Activated naive CD8-positive, alpha-beta T cell treated with anti-CD3 and anti-CD28 coated beads, Interleukin-2, amount 10 ng/mL, durations not matched to agents 7 days and 5 days (primary cell): ENCODE measurements at places on chromosomes 3 and 15. TPM values are rescaled to one million over a fixed set of nuclear protein-coding genes. Genes with fewer than 3 reads are reported as not detected.

DNA sequence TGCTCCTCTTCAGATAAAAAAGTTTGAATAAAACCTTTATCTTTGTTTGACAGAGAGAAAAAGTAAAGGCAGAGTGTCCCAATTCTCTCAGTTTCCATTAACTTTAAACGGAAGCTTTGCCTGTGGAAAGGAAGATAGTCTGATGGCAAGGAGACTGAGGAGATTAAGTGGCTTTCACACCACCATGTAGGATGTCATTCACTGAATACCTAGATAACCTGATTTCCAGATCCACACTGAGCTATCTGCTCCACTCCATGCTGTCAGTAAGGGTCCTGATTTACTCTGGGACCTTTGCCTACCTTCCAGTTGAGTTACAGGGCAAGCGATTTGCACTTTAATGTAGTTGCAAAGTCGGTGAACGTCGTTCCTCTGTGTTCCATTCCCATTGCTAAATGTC, 233.4 kb upstream of the TBL1XR1 start:
- DNase-seq: no peak
- no peak overlapping the region for H3K27ac ChIP-seq
- H3K4me1 ChIP-seq: peaks cover 15% of the 10 kb centered on the region
- H3K4me3 ChIP-seq: no peak overlapping the region
- no peaks in the 10 kb centered on the region for H3K27me3 ChIP-seq

IL20RB gene
- 1.3 TPM for total RNA-seq

ASB14 gene
- not detected for total RNA-seq

- no peak for DNase-seq
- peaks cover 2% of the 10 kb centered on the region for H3K36me3 ChIP-seq
- no peak overlapping the region for H3K27ac ChIP-seq
Observed at GRCh38 chr3:122299872-122300460, 25.1 kb upstream of the CSTA start.

AGBL1 gene
- total RNA-seq: not detected

DNA sequence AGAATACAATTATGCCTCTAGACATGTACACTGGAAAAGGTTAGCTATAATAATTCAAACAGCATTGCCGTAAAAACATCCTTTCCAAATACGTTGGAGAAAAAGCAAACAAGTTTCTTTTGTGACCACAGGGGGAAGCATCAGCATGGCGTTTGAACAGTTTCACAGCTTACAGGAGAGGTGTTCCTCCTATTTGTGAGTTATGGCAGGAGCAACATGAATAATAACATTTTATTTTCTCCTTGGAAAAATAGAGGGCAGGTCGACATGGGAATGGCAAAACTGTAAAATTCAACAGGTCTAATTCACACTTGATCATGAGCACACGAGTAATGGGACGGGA, 39.7 kb upstream of the GADL1 start:
- H3K4me1 ChIP-seq: peaks cover 5% of the 10 kb centered on the region
- H3K27me3 ChIP-seq: no peaks in the 10 kb centered on the region
- H3K4me3 ChIP-seq: no peak overlapping the region
- no peak overlapping the region for H3K27ac ChIP-seq
- H3K36me3 ChIP-seq: no peaks in the 10 kb centered on the region
- no peak for DNase-seq

DNA sequence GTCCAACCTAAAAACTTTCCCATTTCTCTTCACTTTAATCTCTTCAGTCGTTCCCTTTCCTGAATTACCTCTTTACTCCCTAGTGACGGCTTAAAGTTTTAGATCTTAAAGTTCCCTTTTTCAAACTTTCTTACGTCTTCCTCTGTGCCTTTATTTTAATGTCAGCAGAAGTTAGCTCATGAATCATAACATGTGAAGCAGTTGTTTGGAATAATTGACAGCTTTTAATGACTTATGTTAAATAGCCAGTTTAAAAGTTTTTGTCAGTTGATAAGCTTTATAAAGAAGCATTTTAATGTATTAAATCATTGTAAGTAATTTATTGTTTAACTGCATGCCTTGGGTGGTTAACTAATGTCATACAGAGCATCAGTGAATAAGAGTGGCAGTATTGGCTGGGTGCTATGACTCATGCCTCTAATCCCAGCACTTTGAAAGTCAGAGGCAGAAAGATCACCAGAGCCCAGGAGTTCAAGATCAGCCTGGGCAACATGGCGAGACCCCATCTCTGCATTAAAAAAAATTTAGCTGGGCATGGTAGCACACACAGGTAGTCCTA, 33.9 kb downstream of the PIK3CA start:
- DNase-seq: no peak
- H3K4me1 ChIP-seq: peaks cover 27% of the 10 kb centered on the region
- H3K36me3 ChIP-seq: peaks cover 4% of the 10 kb centered on the region
- H3K27ac ChIP-seq: no peak overlapping the region
- H3K4me3 ChIP-seq: peak overlapping the region; percentile 29

DNA sequence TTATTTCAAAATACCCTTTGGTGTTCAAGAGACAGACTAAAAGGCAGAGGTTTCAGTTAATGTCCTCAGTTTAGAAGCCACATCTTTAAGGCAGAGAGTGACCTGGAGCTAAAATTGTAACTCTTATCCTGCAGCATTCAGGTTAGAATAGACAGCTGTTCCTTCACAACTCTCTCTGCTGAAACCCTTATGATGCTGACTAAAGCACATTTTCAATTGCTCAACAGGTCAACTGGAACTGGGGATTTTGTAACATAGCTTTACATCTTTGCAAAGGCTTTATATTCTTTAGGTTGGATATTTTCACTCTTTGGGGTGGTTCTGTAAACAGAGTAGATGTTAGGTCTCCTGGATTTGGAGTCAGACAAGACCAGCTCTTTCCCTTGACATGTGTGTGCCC, 20.3 kb upstream of the PLSCR4 start:
- no peaks in the 10 kb centered on the region for H3K4me1 ChIP-seq
- no peak overlapping the region for H3K27ac ChIP-seq
- no peak overlapping the region for H3K4me3 ChIP-seq
- no peak for DNase-seq
- H3K36me3 ChIP-seq: no peaks in the 10 kb centered on the region

CHSY1 gene
- 37.0 TPM for total RNA-seq

COMMD4 gene
- 78.2 TPM for total RNA-seq

- no peaks in the 10 kb centered on the region for H3K36me3 ChIP-seq
- peaks cover 12% of the 10 kb centered on the region for H3K4me1 ChIP-seq
- H3K27me3 ChIP-seq: peaks cover 74% of the 10 kb centered on the region
- H3K27ac ChIP-seq: peak within 1 kb of the TSS; percentile 34
Observed at GRCh38 chr3:128492671-128493569, at the start of gene GATA2. Gene GATA2 (minus strand): TSS chr3:128493201. CDS start chr3:128487031, 6,170 bp downstream.

GRCh38 chr3:52144796-52145735, 9.2 kb downstream of the POC1A start:
- peaks cover 5% of the 10 kb centered on the region for H3K4me1 ChIP-seq
- no peak for DNase-seq
- no peak overlapping the region for H3K4me3 ChIP-seq
- peaks cover 15% of the 10 kb centered on the region for H3K36me3 ChIP-seq
- H3K27ac ChIP-seq: peak overlapping the region; percentile 66

GOLGA6L10 gene
- 4.2 TPM for total RNA-seq

- no peaks in the 10 kb centered on the region for H3K4me1 ChIP-seq
- H3K27me3 ChIP-seq: no peaks in the 10 kb centered on the region
- H3K4me3 ChIP-seq: no peak overlapping the region
- H3K36me3 ChIP-seq: no peaks in the 10 kb centered on the region
- no peak for DNase-seq
Observed at GRCh38 chr3:49248840-49249227, 28.2 kb downstream of the C3orf62 start.
